ENCODE measurements at places on chromosomes 6 and 20.

GRCh38 chr6:37454420-37455140, 21.6 kb downstream of the CMTR1 start:
- DNase-seq, result no peak

DNA sequence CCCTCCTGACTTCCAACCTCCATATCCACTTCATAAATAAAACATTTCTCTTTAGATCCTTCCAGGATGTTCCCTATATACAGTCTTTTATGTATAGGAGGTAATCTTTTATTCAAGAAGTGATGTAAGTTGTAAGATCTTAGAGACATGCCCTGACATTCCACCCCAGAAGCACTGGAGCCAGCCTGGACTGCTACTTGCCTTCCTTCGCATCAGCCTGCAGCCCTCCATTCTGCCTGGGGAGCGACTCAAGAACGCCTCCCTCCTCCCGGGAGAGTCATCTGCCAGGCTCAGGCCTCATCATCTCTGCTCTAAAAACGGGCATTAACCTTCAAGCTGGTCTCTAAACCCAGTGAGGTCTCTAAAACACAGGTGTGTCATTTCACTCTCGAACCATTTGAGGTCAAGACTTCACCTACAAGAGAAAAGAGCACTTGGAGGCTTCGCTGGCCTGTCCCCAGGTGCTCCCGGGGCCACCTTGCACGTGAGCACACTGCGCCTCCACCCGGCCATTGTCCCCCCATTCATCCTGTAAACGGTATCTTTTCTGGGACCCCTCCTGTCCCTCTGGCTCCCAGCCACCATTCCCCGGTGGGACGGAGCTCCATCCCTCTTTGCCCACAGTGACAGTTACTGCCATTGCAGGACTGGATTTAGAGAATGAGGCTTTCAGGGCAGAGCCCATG, 107.5 kb upstream of the PDE10A start:
- DNase-seq, result no peak

DNA sequence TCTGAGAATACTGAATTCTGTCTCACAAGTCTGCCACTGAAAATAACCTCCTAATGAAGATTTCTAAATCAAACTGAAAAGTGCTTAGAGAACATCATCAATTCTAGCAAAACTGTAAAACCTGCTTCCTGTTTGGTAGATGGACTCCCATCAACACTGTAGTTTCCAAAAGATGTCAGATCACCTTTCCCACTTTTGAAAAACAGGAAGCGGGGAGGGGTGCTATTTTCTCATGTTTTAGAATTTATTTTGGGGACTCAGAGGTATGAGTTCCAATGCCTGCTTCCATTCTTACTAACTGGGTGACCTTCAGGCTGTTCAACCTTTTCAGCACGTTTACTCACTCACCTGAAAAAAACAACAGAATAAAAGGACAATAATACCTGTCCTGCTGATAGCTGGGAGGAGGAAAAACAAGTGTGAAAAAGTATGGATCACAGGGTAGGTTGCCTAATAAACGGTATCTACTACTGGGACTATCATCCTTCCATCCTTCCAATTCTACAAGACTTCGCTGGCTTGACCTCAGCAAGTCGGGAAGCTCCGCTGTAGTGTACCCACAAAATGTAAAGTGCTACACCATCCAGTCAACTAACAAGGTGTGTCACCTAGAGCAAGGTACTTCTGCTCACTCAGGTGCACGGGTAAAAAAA, 1.1 kb downstream of the ATP5F1E start:
- DNase-seq, result no peak

GRCh38 chr20:48465271-48465670, 362.5 kb downstream of the PREX1 start:
- DNase-seq, result no peak

DNA sequence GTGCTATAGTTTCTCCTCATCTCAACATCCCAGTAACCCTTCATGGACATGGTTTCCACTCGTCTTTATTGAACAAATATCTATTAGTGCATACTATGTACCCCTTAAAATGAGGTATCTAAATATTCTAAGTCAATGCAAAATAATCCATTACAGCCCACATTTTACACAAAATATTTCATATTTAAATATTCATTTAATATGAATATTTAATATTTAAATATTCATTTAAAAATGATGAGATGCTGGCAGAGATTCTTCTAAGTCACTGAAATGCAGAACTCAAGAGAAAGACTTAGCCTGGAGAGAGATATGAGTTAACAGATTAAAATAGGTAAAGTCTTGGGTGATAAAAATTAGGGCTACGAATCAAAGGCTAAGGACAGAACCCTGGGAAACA, 17.9 kb downstream of the EPB41L2 start:
- DNase-seq, result no peak

- DNase-seq, result no peak
Measured at GRCh38 chr6:29011276-29011734, 6.2 kb upstream of the ZNF311 start.

GRCh38 chr6:129719692-129720091, 9.7 kb upstream of the ARHGAP18 start:
- no peak for DNase-seq

- no peak for DNase-seq
Measured at GRCh38 chr6:31821301-31822035, 6.1 kb upstream of the HSPA1B start.

DNA sequence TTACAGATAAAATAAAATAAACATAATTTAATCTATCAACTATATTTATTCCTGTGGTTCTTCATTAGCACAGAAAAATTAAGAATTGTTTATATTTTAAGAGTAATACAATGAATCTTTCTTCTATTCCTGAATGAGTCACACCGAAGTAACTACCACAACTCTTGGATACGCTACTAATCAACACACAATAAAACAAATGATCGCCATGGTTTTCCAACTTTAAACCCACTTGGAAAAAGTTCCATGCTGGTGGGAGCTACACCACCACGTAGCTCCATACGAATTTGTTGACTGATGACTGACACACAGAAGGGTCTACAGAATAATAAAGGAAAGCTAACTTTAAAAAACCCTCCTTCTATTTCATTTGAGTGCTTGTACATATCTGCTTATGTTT, 135.8 kb upstream of the NEDD9 start:
- no peak for DNase-seq

GRCh38 chr6:42411406-42411805, 40.3 kb downstream of the TRERF1 start:
- no peak for DNase-seq

DNA sequence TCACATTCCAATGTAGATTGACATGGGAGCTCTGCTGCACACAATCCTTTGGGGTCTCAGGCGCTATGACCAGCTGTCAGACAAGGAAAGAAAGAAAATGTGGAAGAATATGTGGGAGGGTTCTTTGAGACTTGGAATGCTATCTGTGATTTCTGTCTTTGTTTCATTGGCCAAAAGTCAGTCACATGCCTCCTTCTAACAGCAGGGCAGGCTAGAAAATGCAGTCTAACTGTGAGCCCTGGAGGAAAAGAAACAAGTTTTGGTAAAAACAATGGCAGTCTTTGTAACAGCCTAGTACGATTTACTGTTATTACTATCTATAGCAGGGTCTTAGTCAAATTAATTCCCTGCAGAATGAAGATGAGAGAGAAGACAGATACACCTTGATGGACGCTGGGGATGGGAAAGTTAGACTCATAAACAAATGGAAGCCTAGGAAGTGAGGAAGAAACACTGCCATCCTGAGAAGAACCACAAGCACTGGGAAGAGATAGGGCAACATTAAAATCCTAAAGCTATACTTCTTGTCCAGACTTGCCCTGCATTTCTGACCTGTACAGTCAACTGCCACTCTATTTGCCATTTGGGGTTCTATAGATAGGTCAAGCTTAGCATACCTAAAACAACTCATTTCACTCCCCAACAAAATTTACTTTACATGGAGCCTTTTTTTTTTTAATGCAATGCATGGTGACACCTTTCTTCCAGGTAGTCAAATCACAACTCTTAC, 833.0 kb downstream of the KIF16B start:
- no peak for DNase-seq

DNA sequence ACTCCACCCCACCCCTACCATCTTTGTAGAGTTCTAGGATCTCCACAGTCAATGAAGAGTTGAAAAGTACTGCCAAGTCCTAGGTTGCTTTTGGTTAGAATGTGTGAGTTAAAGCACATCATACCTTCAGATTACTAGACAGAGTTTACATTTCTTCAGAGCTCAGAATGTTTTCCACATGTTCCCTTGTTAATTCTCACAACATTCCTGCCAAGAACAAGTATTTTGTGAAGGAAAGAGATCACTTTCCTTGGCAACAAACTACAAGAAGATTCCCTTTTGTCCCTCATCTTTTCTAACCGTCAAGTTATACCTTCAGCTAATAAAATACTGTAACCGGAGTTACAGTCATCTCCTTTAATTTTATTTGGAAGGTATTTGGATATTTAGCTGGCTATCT, 266.8 kb downstream of the ZFAND3 start:
- no peak for DNase-seq

GRCh38 chr6:150739711-150740349, 125.7 kb upstream of the MTHFD1L start:
- no peak for DNase-seq

DNA sequence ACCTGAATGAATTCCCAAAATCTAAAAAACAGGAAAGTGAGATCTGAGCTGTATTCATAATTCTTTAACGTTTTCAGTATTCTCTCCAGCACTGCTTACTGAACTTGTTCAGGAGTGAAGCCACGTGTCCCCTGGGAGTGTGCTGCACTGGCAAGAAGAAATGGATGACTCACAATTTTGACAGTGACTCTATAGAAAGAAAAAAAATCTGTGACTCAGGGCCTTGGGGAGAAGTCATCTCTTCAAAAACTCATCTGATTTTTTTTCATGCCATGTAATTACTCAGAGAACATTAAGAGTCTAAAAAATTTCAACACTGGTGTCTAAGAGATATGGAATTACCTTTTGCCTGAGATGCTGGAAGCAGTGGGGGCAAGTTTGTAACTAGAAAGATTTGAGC, 39.7 kb downstream of the ANKEF1 start:
- DNase-seq, result no peak

DNA sequence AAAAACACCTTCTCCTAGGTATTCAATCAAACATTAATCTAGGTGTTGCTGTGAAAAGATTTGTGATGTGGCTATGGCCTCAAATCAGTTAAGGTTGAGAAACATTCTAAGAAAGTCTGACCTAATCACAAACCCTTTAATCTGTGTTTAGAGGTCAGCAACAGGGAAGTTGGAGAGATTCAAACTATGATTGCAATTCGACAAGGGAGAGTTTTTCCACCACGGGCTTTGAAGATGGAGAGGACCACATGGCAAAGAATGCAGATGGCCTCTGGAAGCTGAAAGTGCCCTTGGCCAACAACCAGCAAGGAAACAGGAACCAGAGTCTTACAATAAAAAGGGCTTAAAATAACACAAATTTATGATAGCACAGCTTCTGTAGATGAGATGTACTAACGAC, 29.6 kb upstream of the LGSN start:
- DNase-seq, result no peak

DNA sequence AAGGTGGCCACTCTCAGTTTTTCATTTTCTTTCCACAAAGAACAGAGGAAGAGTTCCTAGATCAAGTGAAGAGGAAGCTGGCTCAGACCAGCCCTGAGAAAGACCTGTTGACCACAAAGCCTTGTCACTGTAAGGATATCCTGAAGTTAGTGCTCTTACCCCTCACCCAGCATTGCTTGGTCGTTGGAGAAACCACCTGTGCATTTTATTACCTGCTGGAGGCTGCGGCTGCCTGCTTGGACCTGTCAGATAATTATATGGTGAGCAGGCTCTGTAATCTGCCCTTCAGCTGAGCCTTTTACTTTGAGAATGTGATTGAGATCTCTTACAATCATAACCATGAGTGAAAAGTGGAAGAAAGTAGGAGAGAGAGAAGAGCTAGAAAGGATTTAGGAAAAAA, 21.9 kb downstream of the TREML1 start:
- DNase-seq, result no peak

- no peak for DNase-seq
Measured at GRCh38 chr20:39248171-39248861, 286.2 kb downstream of the DHX35 start.

- no peak for DNase-seq
Measured at GRCh38 chr6:13466304-13467215, 20.8 kb downstream of the GFOD1 start.

DNA sequence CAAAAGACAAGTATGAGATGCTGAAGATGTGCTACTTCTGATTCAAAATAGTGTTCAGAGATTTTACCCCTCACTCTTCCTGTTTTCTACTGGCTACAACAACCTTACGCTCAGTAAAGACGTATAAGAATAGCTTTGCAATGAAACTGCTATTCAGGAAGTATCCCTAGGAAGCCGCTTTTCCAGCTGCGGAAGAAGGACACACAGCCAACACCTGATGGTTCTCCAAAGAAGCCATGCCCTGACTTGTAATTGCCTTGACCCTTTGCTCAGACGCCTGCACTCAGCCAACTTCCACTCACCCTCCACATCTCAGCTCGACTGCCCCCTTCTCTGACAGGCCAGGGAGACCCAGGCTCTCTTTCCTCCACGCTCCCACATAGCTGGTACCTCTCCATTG, 111.6 kb downstream of the DTNBP1 start:
- no peak for DNase-seq

- DNase-seq, result no peak
Measured at GRCh38 chr6:9292975-9293374, 857.6 kb upstream of the SLC35B3 start.

DNA sequence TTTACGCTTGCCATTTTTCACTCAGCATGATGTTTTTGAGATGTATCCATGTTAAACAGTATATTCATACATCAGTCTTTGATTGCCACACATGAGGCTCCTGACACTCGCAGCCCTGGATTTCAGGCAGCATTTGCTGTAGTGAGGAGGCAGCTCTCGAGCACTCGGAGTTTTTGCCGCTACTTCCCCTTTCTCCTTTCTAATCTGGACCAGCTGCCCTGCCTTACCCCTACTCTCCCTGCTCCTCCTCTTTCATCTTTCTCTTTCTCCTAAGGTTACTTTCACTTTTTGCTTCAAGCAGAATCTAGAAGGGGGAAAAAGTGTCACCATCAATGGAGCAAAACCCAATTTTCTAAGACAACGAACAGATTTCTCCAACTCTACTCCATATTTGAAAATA, 5.9 kb upstream of the CST3 start:
- DNase-seq, result no peak

DNA sequence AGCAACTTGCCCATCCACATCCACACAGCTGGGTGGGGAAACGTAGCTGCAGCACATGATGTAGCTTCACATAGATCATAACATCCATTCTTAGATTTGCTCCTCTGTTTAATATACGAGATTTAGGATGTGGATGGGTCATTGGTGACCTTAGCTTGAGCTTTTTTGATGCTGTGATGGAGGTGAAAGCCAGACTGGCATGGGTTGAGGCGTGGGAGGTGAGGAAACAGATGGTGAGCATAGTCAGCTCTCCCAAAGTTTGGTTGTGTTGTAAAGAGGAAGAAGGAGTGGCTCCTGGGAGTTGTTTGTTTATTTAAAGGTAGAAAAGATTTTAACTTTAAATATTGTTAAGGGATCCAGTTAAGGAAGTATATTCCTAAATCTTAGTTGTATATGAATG, 5.3 kb downstream of the ARFGEF2 start:
- DNase-seq, result no peak

GRCh38 chr6:71489736-71490135, 201.1 kb downstream of the OGFRL1 start:
- no peak for DNase-seq

GRCh38 chr6:168584671-168585070, 143.7 kb downstream of the SMOC2 start:
- no peak for DNase-seq

GRCh38 chr6:33991610-33992009, 154.3 kb downstream of the GRM4 start:
- no peak for DNase-seq

- DNase-seq, result no peak
Measured at GRCh38 chr6:149499066-149499465, 14.3 kb upstream of the ZC3H12D start.

- DNase-seq, result no peak
Measured at GRCh38 chr20:16107172-16107870, 465.9 kb downstream of the KIF16B start.
